Stomach (tissue), 19 donors: ENCODE measurements at places on chromosomes 11 and 22. TPM values are rescaled to one million over a fixed set of nuclear protein-coding genes. Genes with fewer than 3 reads are reported as not detected.

GRCh38 chr11:126139111-126140091, 72.0 kb downstream of the RPUSD4 start:
- peak; percentile 83 for DNase-seq

- no peak for DNase-seq
These were observed 393.8 kb downstream of the AASDHPPT start for GRCh38 chr11:106471276-106471675.

GRCh38 chr11:125128450-125128849, 17.0 kb upstream of the TMEM218 start:
- no peak for DNase-seq

The KRTAP5-2 gene
- not detected for total RNA-seq

The TPBGL gene
- total RNA-seq = not detected

DNA sequence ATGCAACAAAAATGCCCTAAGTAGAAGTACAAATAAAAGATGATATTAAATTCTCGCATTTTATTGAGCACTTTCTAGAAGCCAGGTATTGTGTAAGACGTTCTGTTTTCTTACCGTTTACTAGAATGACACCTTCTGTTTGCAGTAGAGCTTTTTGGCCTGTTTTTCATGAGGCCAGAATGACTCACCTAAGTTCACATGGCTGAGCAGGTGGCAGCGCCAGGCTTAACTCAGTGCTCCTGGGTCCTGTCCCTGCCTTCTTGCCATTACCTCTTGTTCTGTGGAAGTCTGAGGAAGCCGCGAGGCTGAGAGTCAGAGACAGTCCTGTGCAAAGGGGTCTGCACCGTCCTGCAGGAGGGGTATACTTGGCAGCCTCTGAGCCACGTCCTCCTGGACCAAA, 113.8 kb downstream of the ATXN10 start:
- no peak for DNase-seq

GRCh38 chr11:26143566-26144290, 188.2 kb upstream of the ANO3 start:
- no peak for DNase-seq

The FGF4 gene
- not detected for total RNA-seq

GRCh38 chr22:47793304-47794101, 1031.1 kb downstream of the TBC1D22A start:
- no peak for DNase-seq

- no peak for DNase-seq
These were observed at the start of gene TP53AIP1 for GRCh38 chr11:128942817-128943427. Gene TP53AIP1, minus strand, starts transcription at chr11:128942871. Its CDS starts 5,053 bp downstream, at chr11:128937818.

The SLC22A12 gene
- total RNA-seq = not detected

The KBTBD3 gene
- total RNA-seq = 11.4 TPM

- peak; percentile 88 for DNase-seq
These were observed 7.3 kb downstream of the KCNJ1 start for GRCh38 chr11:128859563-128860441.

The CAT gene
- total RNA-seq = 122 TPM

DNA sequence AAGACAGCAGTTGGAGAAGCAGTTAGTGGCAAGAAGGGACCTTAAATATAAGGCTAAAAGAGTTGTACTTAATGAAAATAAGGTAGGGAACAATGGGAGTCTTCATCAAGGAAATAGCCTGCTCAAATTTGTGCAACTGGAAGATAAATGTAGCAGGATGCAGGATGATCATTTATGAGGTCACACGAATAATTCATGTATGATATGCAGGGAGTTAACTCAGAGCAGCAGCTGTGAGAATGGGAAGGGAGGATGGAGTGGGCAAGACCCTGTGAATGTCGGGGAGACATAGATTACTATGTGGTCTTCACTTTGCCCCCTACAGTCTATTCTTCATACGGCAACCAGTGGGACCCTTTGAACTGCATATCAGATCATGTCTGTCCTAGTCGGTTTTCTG, 25.2 kb upstream of the BMAL1 start:
- no peak for DNase-seq

- DNase-seq = peak; percentile 47
These were observed 736.0 kb upstream of the CCDC90B start for GRCh38 chr11:84022201-84022600.

The UPB1 gene
- 0.73 TPM for total RNA-seq

The TBX10 gene
- not detected for total RNA-seq

DNA sequence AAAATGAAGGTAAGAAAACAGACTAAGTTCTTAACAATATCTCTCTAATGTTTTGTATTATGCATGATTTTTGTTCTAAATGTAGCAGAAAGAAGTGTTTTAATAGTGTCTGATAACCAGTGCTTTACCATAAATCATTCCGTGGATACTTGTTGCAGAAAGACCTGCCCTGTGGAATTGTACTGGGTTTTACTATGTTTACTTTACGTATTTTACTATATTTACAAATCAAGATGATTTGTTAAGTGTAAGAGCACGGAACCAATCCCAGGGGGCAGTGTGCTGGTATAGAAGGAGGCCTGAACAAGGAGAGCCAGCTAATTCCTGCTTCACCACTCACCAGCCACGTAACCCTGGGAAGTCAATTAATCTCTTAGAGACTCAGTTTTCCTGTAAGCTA, 1.4 kb downstream of the HTR3B start:
- DNase-seq = peak; percentile 30

DNA sequence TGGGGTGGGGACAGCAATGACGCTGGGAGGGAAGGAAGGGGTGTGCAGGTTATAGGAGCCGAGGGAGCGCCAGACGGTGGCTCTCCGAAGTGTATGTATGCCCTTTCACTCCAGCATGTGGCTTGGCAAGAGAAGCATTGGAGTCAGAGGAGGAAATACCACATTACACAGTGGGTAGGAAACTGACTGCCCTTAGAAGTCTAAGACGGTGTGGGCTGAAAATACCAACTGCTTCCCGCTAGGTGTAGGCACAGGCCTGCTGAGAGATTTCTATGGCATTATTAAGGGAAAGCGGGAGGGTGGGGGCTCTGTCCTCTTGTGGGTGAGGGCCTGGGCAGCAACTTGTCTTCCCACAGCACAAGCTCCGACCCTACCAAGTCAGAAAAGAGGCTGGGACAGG, 44.7 kb downstream of the CACNG2 start:
- DNase-seq = no peak

The LRRC10B gene
- total RNA-seq = 1.3 TPM

The FOLR2 gene
- 28.6 TPM for total RNA-seq

GRCh38 chr11:59600636-59601035, 14.9 kb downstream of the OSBP start:
- DNase-seq = no peak

The ENDOD1 gene
- 32.2 TPM for total RNA-seq

DNA sequence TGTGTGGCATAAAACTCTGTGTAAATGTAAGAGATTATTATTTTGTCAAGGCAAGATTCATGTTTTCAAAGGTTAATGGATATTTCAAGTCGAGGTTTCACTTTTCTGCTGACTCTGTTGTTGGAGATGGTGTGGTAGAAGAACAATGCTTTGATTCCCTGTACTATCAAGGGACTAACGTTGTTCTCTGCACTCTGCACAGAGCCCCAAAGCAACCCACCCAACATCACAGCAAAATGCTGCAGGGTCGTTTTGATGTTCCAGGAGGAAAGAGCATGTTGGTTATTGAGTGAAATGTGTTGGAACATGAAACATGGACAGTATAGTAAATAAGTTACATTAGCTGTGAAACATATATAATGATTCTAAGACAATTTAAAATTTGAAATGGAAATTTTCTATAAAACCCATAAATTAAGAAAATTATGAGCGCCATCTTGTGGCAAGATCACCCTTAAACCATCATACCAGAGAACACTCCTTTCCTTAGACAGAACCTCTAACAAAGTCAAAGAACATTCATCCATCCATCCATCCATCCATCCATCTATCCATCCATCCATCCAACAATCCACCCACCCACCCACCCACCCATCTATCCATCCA, 164.4 kb upstream of the ZBED5 start:
- no peak for DNase-seq

The HBD gene
- not detected for total RNA-seq
